HEK293T (cell line): ENCODE measurements at places on chromosomes 2 and 18.

GRCh38 chr2:198494931-198495330 lies 690.5 kb downstream of the PLCL1 start:
- DNase-seq = no peak

DNA sequence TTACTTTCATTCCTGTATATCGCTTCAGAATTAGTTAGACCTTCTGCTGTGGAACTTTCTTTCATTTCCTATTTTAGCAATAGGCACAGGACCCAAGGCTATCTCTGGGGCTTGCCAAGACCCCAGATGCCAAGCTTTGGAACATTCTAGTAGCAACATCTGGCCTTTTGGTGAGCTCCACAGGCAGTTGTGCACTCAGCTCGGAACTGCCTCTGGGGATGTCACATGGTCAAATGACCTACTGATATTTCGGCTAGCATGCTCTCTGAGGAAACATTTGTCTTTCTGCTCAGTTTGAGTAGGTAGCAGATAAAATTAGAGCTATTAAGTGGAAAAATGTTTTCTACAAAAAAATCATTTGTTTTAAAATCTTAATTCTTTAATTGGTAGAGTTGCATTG lies 76.6 kb upstream of the ITGA4 start:
- DNase-seq = no peak

GRCh38 chr2:238657132-238658053 lies 190.5 kb upstream of the TWIST2 start:
- DNase-seq = no peak

DNA sequence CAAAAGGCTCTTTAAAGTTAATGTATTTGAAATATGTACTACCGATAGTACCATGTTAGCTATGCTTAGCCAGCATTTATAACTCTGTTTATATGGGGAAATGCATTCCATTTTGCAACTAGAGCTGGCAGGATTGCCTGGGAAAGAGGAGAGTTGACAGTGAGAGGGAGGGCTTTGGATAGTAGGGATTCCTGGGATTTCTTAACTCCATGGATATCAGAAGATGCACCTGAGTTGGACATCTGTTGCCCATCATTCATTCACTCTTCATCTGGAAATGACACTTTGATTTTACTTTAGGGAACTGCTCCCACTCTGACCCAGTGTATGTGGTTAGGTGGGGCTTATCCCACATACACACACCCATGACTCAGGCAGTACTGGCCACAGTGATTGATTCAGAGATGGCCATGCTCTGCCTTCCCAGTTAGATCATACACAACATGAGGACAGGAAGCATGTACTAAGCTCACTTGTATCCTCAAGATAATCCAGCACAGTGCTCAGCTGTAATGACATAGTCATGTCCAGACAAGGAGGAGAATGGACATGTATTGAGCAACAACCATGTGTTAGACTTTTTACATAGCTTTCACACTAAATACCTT lies 248.8 kb downstream of the MREG start:
- DNase-seq = no peak

DNA sequence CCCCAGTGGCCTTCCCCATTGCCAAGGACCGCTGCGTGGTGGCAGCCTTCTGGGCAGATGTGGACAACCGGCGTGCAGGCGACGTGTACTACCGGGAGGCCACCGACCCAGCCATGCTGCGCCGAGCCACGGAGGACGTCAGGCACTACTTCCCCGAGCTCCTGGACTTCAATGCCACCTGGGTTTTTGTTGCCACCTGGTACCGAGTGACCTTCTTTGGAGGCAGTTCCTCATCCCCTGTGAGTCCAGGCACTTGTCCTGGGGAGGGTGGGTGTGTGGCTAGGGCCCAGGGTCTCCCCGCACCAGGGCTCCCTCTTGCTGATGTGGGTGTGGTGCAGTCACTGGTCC lies 31.9 kb downstream of the SNED1 start:
- no peak for DNase-seq

- no peak for DNase-seq
These were observed 17.6 kb upstream of the PPP4R1 start for GRCh38 chr18:9631814-9632496.

DNA sequence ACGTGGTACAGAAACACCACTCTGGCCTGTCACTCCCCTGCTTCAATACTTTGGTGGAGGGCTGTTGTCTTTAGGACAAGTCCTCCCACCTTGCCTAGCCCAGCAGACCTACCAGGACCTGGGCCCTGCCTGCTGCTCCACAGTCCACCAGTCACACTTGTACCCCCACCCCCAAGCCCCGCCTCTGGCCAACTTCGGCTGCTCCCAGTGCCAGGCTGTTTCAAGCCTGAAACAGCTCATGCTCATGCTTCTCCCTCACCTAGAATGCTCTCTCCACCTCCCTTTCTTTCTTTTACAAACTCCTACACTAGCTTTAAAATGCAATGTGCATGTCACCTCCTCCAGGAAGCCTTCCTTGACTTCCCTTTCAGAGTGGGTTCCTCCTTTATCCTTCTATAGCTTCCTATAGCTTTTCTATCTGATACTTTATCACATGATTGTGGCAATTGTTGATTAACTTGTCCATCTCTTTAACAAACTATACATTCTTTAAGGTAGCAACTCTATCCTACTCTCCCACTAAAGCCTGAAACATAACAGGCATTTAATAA lies 4.8 kb upstream of the OXER1 start:
- no peak for DNase-seq

DNA sequence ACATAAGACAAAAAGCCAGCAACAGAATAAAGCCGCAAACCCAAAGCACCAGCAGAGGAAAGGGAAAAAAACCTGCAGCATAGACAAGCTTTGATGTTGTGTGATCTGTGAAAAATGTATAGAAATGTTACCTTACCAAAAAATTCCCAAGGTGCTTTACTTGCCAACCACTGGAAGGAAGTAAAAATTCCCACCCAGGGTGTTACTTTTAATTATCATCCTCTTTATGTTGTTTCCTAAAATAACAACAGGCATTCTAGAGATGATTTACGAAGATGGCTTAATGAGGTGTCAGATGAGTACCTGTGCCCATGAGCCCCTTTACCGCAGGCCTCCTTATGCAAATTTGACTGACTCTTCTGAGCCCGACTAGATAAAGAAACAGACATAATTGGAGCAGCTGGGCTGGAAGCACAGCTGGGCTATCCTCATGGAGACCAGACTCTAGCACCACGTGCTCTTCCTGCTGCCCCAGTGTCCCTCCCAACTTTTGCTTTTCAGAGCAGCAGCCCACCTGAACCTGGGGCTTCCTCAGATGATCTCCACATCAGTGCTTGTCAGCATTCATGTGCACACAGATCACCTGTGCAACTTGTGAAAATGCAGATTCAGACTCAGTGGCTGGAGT lies 41.5 kb downstream of the SRSF7 start:
- no peak for DNase-seq

DNA sequence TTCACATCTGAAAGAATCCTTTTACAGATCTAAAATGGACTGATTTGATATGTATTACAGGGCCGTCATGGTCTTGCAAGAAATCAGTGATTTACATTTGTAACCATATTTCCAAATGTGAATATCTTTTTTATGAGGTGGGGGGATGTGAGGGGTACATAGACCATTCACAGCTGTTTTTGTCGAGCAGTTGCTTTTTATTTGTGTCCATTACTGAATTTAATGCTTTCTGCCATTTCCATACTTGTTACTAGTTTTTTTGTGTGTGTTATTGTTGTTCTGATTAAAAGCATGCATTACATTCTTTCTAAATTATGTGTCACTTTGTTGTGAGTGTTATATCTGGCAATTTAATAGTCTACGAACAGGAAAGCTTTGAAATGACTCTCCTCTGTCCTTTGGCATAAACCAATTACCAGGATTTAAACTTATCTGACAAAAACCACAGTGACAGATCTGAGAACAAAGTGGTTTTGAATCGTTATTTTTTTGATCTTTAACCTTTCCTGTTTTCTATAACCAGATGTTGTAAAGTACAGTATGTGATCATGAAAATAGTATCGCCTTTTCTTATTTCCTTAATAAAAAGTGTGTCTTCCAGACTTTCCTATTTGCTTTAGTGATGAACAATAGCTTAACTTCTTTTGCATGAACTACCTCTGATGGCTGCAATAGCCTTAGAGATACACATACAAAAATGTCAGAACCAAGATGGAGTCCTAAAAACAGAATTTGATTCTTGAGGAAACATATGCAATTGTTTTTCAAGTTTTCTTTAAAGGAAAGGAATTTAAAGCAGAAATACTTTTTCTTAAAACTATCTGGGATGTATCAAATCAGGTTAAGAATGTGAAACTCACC lies 354.2 kb upstream of the ACVR2A start:
- DNase-seq = no peak

- no peak for DNase-seq
These were observed 47.0 kb downstream of the CHRNA1 start for GRCh38 chr2:174717273-174717672.

DNA sequence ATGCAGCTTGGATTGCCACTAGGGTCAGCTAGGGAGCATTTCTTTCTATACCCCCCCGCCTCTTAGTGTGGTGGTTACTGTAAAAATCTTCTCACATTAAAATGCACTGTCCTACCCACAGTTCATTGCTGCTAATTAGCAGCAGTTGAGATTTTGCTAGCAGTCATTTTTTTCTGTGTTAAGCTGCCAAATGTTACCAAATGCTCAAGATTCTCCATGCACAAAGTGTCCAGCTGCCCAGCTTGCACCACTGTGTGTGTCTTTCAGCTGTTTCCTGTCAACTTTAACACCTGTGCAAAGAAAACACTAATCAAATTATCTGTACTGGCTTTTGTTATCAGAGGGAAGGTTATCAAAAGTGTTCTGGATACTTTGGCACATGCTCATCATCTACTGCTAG lies 679.3 kb downstream of the NR4A2 start:
- no peak for DNase-seq

DNA sequence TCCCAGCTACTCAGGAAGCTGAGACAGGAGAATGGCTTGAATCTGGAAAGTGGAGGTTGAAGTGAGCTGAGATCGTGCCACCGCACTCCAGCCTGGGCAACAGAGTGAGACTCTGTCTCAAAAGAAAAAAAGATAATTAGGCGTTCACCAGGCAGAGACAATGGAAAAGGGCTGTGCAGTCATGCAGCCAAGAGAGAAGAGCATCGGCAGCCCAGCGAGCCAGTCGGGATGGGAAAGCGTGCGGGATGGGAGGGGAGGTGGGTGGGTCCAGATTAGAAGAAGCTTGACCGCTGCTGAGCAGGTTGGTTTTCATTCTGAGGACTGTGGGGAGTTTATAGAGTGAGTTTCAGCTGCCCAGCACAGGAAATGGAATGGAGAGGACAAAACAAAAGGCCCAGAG lies 15.0 kb upstream of the CYS1 start:
- DNase-seq = no peak

- no peak for DNase-seq
These were observed 94.1 kb upstream of the ZNF532 start for GRCh38 chr18:58770601-58771000.

DNA sequence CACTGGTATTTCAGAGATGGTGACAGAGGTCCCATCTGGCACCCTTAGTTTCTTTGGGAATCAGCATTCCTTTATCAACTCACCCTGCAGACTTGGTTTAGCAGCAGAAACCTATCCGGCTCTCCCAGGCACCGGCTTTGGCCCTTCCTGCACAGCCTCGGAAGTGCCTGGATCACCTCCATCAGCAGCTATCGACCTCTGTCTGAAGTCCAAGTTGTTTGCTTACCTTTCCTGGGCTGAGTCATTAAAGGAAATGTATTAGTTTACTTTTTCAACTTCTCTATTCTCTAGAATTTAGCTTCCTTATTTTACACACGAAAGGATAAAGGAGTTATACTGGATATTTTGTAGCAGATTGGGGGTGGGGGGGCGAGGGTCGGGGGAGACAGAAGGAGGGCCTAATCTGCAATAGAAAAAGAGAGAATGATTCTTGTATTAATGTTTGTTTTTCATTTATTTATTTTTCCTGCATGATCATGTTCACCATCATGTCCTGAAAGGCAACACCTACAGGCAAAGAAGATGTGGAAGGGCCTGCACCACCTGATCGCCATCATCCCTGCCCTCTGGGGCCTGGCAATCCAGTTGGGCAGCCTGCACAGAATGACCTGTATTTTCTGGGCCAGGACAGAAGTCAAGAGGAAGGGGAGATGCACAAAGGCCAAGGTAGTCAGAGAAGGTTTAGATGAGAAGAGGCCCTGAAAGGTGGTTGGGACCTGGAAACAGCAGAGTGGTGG lies 22.1 kb upstream of the MAT2A start:
- DNase-seq = no peak

- DNase-seq = no peak
These were observed 2.0 kb upstream of the MARCO start for GRCh38 chr2:118939994-118940393.

DNA sequence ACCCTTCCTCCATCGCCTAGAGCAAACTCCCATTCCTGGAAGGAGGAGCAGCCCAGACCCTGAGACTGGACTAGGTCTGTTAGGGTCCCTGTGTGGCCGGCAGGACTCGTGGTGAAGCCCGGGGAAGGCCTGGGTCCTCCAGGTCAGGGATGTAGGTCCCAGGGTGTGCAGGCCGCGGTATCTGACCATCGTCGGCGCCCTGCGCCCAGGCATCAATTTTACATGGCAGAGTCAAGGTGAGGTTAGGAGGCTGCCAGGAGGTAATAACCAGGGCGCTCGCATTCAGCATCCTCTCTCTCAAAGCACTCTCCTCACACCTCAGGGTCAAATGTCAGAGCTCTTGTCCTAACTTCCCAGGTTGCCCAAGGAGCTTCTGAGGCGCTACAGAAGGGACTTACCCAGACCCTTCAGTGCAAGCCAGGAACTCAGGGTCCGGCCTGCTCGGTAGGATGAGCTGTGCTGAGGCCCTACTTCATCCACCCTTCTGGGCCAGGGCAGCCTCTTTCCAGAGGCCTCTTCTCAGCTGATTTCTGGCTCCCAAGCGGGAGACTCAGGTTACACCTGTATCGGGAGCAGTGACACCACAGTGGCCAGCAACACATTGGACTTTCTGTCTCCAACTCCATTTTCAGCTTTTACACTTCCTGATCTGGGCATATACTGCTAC lies 628 bp downstream of the SH2D6 start:
- DNase-seq = no peak

DNA sequence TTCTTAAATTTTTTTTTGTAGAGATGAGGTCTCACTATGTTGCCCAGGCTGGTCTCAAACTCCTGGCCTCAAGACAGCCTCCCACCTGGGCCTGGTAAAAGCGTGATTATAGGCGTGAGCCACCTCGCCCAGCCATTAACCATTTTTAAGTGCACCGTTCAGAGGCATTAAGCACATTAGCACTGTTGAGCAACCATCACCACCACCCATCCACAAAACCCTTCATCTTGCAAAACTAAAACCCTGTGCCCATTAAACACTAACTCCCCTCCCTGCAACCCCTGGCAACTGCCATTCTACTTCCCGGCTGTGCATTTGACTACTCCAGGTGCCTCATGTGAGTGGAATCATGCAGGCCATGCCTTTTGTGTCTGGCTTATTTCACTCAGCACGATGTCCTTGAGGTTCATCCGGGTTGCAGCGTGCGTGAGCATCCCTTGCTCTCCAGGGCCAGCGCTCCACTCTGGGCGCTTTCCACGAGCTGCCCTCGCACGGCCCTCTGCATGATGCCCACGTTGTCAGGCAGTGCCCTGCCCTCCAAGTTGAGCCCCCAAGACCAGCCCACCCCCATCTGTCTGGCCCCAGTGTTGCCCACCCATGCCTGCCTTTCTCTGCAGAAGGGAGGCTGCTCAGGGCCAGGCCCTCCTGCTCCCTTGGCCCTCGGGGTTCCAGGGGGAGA lies 63.0 kb upstream of the GLI2 start:
- no peak for DNase-seq
